ENCODE measurements at places on chromosomes 1 and 21.

DNA sequence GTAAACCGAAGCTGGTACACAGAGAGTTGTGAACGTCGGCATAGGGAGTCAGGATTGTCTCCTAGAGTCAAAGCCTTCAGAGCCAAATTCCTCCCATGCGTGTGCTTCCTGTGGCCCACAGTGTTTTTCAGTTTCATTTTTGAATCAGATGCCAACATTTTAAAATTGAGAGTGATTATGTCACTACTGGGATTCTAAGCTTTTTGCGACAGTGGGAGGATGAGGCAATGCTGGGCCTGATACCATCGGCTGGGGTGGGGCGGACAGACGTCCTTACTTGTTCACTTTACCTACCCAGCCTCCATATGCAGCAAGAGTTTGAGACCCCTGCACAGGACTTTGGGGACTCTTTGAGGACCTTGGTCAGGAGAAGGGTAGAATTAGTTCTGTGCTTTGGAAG, 1.3 kb upstream of the KLHDC7A start:
- no peak for DNase-seq

DNA sequence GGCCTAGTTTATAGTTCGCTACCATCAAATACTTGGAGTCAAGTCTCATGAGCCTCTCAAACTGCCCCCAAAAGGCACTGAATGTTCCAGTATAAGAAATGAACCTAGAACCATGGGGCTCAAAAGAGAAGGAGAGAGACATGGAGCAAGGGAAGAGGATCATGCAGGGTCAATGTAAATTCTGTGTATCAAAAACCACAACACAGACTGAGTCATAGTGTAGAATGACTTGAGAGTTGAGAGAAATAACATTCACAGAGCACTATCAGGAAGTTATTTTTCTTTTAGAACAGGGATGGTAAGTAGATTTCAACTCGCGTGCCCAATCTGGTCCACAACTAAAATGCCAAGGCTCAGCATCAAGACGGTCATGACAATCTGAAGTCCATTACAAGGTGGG, 59.8 kb downstream of the GNG12 start:
- DNase-seq, result no peak

DNA sequence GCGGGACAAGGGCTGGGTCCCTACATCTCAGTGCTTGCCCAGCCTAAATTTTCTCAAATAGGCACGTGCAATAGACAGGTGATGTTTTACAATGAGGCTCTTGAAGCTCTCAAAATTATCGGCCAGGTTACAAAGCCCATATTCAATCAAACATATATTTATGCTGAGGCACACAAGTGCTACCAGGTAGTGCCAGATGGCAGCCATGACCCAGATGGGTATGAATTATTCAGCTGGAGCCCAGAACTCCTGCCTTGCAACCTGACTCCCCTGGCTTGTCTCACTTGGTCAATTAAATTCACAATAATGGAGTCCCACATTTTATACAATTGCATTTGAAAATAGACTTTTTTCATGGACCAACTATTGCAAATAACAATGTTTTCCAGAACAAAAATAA, 12.3 kb upstream of the ADAM30 start:
- DNase-seq, result no peak

- DNase-seq, result no peak
These were observed 114.1 kb downstream of the C1orf94 start for GRCh38 chr1:34290831-34291230.

GRCh38 chr1:112444269-112444668, 48.3 kb downstream of the CTTNBP2NL start:
- DNase-seq, result no peak

- DNase-seq, result no peak
These were observed 41.7 kb downstream of the TMEM53 start for GRCh38 chr1:44632598-44632997.

DNA sequence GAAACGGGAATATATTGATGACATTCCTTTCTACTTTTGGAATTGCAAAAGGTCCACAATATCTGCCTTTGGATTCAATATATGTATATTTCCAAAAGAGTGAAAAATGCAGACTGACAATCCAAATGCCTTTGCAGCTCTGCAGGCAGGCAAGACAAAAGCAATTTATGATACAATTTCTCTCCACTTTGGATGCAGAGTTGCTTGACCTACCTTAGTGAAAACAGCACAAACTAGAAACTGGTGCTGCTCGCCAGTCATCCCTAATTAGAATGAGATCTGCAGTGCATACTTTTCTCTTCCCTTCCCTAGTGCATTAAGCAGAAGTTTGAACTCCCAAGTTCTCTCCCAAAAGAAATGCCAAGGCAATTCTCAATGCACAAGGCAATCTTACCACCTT, 56.8 kb downstream of the KIAA0319L start:
- no peak for DNase-seq

DNA sequence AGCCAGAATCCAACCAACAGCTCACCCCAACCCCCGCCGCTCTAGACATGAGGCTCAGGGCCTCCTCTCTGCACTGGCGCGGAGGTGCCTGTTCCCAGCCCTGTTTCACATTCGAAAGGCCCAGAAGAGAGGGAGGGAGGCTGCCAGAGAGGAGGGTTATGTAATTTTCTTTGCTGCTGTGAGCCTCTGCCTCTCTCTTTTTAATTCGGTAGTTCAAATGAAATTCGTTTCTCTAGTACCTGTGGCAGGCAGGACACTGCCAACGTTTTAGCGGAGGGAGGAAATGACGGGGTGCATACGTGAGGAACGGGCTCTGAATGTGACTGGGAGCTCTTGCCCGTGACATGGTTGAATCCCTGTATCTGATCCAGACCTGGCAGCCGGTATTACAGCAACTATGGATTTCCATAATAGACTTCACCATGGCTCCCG, 9.4 kb downstream of the PRDM16 start:
- no peak for DNase-seq

GRCh38 chr1:25700626-25701025, 84.0 kb downstream of the MAN1C1 start:
- no peak for DNase-seq

GRCh38 chr1:211386921-211387320, 60.3 kb downstream of the TRAF5 start:
- no peak for DNase-seq

DNA sequence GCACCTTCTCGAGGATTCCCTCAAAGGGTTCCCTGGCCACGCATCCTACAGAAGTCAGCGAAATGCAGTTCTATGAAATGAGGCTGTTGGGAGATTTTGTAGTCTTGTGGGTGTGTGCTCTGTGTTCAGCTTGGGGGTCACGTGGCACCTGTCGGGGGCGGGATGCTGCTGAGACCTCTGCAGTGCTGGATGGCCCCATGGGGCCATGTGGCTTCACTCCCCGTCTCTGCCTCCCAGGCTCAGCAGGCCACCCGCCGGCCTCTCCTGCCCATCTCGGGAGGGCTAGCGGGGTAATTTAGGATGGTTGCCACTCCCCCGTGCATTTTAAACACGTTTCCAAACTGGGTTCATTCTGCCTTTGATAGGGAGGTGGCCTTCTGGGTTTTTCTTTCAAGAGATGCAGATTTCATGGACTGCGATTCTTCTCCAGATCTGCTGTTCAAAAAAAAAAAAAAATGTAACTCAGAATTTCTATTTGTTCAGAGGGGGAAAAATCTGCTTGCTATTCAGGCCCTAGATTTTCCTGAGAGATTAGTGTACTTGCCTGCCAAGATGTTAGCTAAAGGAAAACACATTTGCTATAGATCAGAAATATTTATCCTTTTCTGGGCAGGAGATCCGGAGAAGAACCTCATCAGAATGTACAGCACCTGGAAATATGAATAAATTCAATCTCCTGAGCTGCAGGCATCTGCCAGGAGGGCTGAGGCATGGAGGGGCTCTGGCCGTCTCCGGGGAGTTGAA, 277.2 kb upstream of the VAMP3 start:
- DNase-seq, result no peak

DNA sequence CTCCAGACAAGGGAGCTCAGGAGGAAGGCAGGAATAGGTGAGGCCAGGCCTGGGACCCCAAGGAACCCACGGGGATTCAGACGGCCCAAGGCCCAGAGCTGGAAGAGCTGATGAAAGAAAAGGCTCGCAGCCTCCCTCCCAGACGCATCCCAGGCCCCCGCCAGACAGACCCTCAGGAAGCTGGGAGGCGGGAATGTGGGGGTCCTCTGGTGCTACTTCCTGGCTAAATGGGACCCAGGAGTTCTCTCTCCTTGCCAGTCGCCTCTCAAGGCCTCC, 430 bp downstream of the FBXO2 start:
- no peak for DNase-seq

DNA sequence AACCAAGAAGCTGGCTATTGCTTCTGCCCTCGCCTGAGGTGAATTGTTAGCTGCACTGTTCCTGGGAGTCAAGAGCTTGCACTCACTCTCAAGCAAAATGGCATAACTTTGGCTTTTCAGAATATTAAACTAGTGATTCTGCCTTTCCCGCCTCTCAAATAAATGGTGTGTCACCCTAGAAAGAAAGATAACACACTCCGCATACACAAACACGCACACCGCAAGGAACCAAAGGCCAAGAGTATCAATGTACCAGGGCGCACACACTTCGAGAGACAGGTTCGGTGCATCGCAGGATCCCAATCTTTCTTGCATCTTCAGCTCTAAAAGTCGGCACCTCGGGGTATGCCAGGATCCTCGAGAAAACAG, 470 bp upstream of the RTCA start:
- no peak for DNase-seq

DNA sequence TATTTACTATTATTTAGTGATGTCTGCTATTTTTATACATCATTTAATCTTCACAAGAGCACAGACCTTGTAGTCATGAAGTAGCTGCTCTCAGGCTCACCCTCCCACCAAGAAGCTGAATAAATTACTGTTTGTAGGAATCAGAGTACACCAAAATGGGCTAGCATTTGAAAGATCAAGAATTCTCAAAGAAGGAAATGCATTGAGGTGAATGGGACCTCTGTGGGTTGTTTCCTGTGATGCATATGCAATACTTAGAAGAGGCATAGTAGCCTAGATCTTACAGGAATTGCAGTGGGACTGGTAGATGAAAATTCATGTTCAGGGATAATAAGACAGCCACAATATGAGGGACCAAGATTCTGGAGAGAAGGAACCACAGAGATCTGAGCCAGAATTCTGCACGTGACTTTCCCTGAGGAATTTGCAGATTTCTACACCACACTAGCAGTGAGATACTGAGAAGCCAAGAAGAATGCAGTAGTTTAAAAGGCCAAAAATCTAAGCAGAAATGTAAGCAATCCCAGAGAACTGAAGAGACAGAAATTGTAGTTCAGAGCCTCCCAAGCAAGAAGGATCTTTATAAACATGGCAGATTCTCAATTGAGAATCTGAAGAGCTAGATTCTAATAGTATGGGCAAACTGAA, 307.0 kb downstream of the ST6GALNAC3 start:
- no peak for DNase-seq

DNA sequence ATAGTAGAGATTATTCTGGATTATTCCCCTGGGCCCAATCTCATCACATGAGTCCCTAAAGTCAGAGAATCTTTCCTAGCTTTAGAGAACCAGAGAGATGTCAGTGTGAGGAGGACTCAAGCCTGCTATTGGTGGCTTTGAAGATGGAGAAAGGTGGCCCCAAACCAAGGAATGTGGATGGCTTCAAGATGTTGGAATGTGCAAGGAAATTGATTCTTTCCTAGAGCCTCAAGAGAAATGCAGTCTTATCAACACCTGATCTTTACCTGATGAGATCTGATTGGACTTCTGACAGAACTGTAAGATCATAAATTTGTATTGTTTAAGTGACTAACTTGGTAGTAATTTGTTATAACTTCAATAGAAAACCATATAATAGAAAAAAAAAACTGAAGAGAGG, 51.0 kb downstream of the NME7 start:
- no peak for DNase-seq

DNA sequence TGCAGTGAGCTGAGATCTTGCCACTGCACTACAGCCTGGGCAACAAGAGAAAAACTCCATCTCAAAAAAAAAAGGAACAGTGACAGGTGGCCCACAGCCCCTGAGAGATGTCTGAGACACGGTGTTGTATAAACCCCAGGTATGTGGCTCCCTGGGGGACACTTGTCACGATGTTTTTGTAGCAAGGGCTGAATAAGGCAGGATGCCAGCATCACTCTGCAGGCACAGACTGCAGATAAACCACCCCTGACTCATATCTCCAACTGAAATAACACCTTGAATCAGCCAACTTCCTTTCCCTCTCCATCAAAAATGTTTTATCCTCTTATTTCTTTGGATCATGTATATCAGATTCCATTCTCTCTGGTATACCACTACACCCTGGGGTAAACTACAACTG, 52.5 kb downstream of the NMNAT2 start:
- no peak for DNase-seq

DNA sequence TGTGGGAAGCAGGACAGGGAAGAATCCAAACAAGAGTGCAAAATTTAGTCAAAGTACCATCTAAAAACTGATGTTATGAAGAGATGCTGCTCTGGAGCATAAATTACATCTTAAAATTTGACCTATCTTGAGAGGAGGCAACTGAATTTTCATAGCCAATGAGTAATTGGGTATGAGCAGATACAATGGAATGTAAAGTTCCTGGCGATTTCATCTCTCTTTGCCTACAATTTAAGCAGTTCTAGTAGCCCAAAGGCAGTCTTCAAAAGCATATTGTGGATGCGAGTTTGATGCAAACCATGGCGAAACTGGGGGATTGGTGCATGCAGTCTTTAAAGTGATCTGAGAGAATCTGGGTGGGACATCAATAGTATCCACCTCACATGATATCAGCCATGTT, 1265.9 kb downstream of the BRINP3 start:
- no peak for DNase-seq

DNA sequence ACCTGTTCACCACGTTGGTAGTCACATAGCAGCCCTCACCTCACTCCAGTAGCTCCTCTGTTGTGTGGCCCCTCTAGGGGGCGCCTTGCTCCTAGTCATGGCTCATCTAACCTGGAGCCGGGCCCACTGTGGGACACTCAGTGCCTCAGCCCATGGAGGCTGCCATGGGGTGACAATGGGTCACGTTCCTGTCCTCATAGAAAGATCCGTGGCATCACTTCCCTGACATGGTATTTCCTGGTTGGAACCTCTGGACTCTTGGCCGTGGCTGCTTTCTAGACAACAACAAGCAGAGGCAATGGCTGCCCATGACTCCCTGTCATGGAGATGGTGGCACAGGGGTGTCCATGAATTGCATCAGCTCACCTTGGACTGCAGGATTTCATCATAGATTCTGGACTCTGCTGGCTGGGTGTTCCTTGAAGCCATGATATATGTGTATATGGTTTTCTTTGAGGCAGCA, 27.5 kb upstream of the SLAMF6 start:
- peak; percentile 69 for DNase-seq

DNA sequence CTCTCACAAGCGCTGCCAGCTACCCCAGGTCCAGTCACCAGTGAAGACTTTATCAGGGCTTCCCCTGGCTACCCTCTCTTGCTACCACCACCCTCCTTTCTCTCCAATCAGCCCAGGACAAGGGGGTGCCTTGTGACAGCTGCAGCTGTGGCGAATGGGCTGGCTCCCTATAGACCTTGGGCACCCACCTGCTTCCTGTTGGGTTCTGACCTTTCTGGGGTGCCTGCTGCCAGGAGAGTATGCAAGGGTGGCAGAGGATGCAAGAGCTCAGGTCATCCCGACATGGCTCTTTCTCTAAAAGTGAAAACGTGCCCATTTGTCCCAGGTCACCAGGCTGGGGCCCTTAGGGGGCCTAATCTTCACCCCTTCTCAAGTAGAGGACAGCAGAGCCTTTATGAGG, 6.6 kb downstream of the KLHDC8A start:
- no peak for DNase-seq
